Activated T-helper 1 cell treated with anti-CD3 and anti-CD28 coated beads, Interleukin-2, amount 50 U/mL, for 16 hours (primary cell): ENCODE measurements at places on chromosomes 7 and 10.

DNA sequence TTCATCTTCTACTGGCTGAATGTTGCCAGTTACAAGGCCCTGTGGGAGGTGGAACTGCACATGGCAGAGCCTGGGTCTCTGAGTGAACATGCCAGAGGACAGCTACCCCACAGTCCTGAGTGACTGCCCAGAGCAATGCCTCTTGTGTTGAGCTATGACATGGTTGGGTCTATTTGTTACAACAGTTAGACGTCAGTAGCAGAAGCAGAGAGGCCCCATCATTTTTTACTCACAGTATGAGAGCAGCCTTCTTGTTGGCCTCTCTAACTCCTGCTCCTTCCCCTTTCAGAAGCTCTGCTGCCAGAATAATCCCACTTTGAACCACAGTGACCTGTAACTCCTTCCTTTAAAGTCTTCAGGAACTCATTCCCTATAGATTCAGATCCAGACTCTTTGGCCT is 30.8 kb upstream of the NRP1 start:
- DNase-seq: no peak

DNA sequence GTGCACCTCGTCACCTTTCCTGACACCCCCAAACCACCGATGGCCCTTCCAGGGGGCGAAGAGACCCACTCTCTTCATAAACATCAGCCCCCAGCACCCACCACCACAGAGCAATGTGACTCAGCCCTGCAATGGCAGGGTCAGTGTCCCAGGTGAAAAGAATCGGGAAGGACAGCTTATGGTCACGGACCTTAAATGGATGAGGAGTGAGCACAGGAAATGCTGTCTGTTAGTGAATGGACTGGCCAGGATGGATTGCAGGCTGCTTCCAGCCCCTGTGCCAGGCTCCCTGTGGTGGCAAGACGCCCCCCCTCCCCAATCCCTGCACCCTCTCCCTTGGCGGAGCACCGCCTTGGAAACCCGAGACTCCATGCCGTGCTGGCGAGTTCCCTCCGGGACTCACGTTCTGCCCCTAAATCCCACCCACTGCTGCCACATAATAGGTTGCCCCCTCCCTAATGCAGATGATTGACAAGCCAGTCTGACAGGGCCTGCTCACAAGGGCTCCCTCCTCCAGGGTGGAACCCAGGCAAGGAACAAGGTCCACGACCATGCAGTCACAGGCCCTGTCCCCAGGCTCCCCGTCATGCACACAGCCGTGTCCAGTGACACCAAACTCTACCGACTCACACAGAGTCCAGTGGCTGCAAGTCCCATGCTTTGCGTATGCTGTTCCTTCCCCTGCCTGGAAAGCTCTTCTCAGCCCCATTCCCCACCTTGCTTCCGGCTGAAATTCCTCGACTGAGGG is 7.3 kb downstream of the ASB13 start:
- no peak for DNase-seq

DNA sequence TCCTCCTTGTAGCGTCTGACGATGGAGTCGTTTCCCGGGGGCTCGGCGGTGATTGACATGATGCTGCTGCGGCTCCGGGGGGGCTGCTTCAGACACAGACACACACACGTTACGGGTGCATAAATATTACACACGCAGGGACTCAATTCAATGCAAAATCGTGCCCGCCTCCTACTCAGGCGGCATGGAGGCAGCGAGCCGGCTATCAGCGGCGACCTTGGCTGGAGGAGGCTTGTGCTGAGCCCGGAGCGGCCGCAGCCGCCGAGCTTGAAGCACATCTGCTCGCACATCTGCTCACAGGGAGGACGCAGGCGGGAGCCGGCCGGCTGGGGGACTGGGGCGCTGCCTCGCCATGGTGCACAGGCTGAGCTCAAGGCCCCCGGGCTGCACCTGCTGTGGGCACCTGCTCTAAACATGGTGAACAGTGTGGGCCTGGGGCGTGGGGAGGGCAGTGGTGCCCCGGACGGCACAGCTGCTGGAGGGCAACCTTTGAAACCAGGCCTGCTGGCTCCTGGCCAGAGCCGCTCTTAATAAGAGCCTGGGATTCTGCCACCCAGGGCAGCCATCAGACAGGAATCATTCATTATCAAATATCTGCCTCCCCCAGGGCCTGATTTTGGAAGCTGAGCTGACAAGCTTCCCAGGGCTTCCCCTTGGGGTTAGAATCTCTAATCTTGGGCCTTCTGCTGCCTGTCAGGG is 84.7 kb upstream of the GNA12 start:
- DNase-seq: no peak

- no peak for DNase-seq
Observed at GRCh38 chr10:102409604-102410428, 8.8 kb downstream of the PSD start.

DNA sequence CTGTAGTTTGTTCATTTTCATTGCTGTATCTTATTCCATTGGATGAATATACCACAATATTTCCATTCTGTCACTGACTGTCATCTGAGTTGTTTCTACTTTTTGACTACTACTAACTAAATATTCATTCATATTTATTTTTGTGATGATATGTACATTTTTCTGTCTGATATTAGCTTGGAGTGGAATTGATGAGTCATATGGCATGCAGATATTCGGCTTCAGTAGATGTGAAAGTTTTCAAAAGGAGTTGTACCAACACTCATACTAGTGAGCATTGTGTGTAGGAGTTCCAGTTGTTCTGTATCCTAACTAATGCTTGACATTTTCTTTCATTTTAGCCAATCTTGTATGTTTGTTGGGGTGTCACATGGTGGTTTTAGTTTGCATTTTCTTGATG is 7.7 kb downstream of the RUNDC3B start:
- no peak for DNase-seq

GRCh38 chr7:139651308-139651707 is 126.5 kb downstream of the HIPK2 start:
- no peak for DNase-seq
